ENCODE measurements at places on chromosomes 7 and 10.

DNA sequence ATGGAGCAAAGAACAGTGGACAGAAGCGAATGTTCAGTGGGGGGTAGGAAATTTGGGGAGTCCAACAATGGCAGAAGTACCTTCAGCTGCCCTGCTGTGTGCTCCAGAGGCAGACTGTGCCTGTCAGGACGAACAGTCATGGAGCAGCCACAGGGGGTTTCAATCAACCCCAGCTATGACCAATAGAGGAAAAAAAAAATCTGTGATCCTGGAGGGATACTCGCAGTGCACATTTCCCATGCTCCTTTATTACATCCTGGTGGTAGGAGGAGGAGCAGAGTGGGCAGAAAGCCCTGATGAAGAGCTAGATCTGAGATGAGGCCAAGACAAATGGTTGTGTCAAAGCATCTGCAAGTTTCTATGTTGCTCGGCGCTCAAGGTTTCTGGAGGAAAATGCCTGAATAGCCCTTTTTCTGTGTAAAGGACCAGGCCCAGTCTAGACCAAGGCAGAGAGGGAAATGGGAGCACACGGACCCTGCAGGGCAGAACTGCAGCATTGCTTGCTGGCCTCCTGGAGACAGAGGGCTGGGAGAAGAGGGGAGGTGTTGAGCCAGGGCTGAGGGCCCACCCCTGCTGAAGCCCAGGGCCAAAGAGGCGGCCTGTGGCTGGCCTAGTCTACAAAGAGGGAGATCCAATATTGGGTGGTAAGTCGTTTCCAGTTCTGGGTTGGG is 201.5 kb downstream of the GRID1 start:
- DNase-seq, result no peak

GRCh38 chr7:45092931-45093235 is 4.1 kb upstream of the NACAD start:
- no peak for DNase-seq

GRCh38 chr10:52146766-52147165 is 167.3 kb upstream of the DKK1 start:
- no peak for DNase-seq

GRCh38 chr10:121823993-121824463 is 103.8 kb downstream of the ATE1 start:
- no peak for DNase-seq

- DNase-seq, result no peak
Measured at GRCh38 chr7:136018104-136018503, 40.9 kb upstream of the MTPN start.

DNA sequence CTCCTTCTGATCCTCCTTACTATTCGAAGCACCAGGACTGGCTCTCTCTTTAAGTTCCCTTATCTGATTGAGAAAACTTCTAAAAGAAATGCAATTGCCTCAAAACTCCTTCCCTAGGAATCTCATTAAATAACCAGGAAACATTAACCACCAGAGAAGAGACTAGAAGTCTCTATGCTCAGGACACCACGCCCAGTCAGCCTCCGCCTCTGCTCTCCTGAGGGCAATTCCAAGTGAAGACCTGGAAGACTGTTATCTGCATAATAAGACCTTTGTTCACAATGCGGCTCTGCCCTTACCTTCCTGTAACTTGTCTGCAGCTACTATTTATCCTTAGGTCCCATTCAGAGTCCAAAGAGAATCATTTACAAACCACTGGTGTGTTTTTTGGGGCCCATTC is 78.8 kb downstream of the ELMO1 start:
- DNase-seq, result no peak

GRCh38 chr7:80960244-80960795 is 41.5 kb upstream of the SEMA3C start:
- no peak for DNase-seq

DNA sequence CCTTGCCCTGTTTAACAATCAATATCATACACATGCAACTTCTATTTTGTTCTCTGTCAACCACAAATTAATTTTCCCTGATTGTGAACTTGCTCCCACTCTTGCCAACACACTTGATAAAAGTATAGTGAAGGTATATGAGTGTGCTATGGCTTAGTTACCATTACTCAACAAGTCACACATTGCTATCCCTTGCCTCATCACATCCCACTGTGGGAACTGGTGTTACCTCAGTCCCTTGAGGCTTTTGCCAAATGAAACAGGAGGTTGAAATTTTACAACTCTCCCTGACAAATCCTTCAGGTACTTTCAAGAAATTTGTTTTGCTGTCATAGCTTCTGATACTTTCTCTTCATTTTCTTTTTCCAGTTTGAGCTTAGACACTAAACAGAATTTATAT is 472.5 kb upstream of the SEMA3D start:
- no peak for DNase-seq

DNA sequence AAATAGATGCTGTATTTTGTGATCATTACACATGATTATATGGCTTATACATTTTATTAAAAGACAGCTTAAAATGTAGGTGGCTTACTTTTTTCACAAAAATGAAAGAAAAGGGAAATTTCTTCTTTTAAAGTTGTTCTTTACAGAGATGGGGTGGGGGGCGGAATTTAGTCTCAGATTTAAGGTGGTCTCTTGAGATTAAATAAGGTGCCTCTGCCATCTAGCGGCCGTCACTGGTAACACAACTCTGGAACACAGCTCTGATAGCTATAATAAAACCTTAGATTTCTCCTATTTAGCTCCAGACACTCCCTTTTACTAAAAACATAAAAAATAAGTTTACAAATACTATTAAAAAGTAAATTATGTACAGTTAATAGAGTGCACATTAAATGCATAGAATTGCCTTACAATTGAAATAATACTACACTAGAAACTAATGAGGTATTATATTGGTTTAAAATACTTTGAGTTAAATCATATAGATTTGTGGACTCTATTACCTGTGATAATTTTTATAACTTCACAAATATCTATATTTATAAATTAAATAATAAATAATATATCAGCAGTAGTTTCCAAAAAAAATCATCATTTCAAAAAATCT is 210.9 kb downstream of the DGKB start:
- DNase-seq, result peak; percentile 4

GRCh38 chr7:5872326-5872725 is 8.3 kb upstream of the OCM start:
- no peak for DNase-seq

DNA sequence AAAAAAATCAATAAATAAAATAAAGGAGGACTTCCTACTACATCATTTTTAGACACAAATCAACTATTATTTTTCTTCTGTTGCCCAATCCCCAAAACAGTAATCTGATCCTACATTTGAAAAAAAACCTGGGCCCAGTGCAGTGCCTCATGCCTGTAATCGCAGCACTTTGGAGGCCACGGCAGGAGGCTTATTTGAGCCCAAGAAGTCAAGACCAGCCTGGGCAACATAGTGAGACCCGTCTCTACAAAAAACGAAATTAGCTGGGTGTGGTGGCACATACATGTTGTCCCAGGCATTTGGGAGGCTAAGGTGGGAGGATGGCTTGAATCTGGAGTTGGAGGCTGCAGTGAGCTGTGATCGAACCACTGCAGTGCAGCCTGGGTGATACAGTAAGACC is 2.7 kb upstream of the GTF2I start:
- DNase-seq, result no peak

- no peak for DNase-seq
Measured at GRCh38 chr7:42945821-42946626, 13.8 kb downstream of the MRPL32 start.

DNA sequence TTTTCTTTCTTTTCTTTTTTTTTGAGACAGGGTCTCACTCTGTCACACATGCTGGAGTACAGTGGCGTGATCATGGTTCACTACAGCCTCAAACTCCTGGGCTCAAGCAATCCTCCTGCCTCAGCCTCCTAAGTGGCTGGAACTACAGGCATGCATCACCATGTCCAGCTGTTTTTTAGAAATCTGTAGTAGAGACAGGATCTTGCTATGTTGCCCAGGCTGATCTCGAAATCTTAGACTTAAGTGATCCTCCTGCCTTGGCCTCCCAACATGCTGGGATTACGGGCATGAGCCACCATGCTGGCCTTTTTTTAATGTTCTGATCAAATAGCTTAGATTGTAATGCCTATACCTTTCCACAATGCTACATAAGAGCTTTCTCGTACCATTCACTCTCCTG is 107.0 kb upstream of the KCTD7 start:
- DNase-seq, result no peak

- no peak for DNase-seq
Measured at GRCh38 chr10:107517811-107518210, 353.3 kb upstream of the SORCS1 start.

DNA sequence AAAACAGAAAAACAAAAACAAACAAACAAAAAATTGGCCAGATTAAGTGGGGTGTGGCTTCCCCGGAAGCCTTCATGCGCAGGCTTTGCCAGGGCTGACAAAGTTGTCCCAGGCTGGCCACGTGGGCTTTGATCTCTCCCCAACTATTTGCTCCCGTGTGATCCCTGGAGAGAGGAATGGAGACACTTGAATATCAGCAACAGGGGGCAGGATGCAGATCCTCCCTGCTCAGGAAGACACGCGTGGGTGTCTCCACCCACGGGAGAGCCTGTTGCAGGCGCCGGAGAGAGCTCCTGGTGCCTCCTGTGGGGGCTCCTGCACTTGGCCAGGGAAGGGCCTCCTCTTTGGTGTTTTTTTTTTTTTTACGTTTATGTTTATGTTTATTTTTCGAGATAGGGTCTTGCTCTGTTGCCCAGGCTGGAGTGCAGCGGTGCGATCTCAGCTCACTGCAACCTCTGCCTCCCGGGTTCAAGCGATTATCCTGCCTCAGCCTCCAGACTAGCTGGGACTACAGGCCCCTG is 19.0 kb downstream of the TRIM56 start:
- DNase-seq, result no peak

GRCh38 chr7:122064971-122065370 is 79.1 kb downstream of the AASS start:
- DNase-seq, result no peak

DNA sequence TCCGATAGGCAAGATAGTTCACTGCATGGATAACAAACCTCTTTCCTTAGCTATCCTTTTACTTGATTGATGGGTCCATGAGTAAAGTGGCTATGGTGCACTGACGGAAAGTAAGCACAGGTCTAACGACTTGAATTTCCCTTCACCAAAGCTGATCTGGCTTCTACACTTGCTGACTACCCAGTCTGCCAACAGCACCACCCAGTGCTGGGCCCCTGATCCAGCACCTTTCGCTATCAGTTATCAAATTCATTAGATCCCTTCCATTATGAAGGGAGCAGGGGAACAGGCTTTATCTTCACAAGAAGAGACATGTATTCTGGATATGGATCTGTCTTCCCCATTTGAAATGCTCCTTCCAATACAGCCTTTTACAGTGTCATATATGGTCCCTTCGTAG is 855.9 kb downstream of the GRID1 start:
- DNase-seq, result no peak

- DNase-seq, result no peak
Measured at GRCh38 chr7:17716816-17717215, 223.5 kb downstream of the SNX13 start.

DNA sequence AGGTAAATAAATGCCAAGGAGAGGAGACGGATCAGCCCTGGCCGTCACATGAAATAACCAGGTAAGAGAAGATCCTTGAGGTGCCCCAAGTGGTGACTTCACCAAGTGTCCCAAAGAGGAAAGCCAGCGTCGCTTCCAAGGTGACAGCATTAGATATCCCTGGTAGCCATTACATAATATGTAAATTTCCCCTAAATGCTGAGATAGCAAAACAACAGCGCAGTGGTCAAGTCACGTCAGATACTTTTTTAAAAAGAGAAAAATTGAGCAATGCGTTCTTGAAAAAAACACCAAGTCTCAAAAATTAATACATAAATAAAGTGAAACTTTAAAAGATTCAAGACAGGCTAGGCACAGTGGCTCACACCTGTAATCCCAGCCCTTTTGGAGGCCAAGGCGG is 100.2 kb downstream of the HTR5A start:
- no peak for DNase-seq

- no peak for DNase-seq
Measured at GRCh38 chr10:112779025-112779770, 170.8 kb upstream of the TCF7L2 start.

DNA sequence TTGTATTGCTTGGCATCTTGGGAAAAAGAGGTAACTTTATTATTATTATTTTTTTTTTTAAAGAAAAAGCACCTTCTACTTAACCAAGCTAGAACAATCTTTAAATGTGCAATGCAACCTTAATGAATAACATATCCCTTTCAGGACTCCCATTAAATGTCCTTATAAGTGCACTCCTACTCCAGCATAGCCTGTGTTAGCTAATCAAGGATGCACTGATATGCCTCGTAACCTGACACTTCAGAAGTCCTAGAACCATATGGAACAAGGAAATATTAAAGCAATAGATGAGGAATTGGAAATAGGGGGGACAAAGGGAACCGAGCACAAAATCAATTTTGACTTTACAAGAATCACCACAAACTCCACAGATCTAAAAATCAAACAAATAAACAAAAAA is 522.4 kb downstream of the PARD3 start:
- no peak for DNase-seq

Measured in NK-92 treated with Interleukin-12 subunit alpha and Interleukin-12 subunit beta, amount 100 ng/mL, for 24 hours (cell line).